T follicular helper cell (primary cell): ENCODE measurements at places on chromosomes 13 and 19.

GRCh38 chr19:46392837-46393236 lies 20.5 kb downstream of the CCDC8 start:
- no peak for DNase-seq

- DNase-seq: no peak
Measured at GRCh38 chr19:48120505-48120904, 9.9 kb upstream of the PLA2G4C start.

- DNase-seq: no peak
Measured at GRCh38 chr13:44854313-44855060, 134.8 kb downstream of the NUFIP1 start.

DNA sequence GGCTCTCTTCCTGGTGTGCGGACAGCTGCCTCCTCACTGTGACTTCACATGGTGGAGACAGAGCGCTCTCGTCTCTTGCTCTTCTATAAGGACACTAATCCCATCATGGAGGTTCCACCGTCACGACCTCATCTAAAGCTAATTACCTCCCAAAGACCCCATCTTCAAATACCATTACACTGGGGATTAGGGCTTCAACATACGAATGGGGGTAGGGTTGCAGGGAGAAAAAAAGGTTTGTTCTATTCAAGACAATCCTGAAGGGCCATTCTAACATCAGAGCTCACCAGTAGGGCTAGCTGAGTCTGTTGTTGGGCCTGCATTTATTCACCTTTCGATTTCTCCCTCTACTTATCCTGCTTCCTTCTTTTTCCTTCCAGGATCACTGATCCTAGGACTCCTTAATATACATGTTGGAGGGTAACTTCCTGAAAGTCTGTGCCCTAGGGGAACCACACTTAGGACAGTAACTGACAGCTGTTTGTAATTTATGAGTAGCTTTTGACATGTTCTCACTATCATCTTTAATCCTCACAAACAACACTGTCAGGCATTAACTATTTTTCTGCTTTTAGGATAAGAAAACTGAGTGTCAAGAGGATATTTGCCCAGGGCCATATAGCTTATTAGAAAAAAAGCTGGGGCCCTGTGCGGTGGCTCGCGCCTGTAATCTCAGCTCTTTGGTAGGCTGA lies 18.8 kb upstream of the GTF2F2 start:
- DNase-seq: no peak

DNA sequence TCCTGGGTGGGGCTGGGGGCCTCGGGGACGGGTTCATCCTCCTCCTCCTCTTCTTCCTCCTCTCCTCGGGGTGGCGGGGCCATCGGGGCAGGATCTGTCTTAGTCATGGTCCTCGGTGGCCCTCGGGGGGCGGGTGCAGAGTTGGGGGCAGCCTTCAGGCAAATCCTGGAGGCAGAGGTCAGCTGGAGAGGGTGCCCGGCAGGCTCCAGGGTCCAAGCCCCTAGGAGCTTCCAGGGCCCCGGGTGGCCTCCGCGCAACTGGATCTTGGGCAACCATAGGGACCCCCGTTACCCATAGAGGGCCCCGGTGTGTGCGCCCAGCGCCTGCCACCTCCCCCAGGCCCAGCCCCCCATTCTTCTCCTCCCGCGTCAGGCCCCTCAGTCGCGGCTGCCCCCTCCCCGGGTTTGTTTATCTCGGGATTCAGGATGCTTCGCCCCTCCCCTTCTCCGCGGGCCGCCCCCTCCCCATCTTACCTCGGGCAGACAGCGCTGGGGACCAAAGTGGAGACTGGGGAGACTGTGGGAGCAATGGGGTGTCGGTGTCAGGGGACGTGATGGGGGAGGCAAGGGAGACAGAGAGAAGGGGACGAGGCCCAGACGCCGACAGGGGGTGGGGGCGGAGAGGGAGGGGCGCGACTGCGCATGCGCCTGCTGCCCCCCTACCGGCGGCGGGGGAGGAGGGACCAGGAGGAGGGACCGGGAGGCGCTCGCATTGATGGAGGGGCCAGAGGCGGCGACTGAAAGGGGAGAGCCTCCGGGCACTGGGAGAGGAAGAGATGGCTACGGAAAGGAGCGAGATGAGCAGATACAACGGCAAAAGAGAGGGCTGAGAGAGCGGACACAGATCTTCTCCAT lies at the start of gene CLIP3:
CLIP3 (minus strand) TSS at position 623 of the 854 bp plus-strand sequence; CDS start at position 107, 516 bp downstream.
- DNase-seq: no peak

DNA sequence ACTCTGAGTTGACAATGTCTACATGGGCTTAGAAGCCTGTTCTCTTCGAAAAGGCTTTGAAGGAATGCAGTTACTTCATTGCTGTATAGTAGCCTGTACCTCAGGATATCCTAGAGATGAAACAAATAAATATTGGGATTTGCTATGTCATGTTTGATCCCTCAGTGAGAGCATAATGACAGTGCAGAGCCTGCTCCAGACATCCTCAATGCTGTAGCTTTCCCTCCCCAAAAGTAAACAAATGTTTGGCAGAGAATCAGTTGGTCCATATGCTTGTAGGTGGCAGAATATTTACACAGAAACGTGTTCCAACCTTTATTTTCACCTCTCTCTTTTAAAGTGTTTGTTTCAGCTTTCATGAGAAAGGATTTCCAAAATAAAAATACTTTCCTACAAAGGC lies 515.3 kb upstream of the SGCG start:
- DNase-seq: no peak

GRCh38 chr13:113161433-113161832 lies 3.0 kb downstream of the PROZ start:
- no peak for DNase-seq

DNA sequence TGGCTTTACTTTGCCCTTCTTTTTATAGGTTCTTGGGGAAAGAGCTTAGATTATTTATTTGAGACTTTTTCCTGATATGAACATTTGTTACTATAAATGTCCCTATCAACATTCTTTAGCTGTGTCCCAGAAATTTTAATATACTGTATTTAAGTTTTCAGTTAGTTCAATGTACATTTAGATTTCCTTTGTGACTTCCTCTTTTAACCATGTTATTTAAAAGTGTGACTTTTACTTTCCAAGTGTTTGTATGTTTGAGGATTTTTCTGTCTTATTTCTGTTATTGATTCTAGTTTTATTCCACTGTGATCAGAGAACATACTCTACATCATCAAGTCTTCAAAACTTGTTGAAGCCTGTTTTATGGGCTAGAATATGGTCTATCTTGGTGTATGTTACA lies 72.7 kb upstream of the SPRY2 start:
- DNase-seq: no peak

GRCh38 chr13:106310291-106310865 lies 225.1 kb downstream of the EFNB2 start:
- DNase-seq: no peak

DNA sequence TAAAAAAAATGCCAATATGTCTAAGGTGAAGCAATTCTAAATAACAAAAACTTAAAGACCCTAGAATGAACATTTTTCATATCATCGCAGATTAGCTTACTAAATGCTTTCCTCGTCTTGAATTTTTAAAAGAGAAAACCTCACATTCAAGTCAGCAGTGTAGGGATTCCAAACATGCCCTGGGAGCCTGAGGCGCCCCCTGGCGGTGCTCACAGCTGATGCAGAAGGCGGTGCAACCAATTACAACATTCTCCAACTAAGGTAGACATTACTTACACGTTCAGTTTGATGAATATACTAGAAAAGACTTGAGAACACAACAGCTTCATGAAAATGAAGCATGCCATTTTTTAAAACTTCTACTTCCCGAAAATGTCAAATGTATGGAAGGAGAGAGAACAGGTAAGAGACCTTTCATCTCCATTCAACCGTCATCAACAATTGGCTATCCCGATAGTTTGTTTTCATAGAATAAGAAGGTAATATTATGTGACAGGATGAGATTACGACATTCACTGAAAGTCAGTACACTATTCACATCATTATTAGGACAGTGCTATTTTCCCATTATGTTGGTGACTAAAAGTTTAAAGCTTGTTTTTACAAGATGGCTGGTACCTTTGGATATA lies 304.4 kb downstream of the DCLK1 start:
- DNase-seq: no peak

DNA sequence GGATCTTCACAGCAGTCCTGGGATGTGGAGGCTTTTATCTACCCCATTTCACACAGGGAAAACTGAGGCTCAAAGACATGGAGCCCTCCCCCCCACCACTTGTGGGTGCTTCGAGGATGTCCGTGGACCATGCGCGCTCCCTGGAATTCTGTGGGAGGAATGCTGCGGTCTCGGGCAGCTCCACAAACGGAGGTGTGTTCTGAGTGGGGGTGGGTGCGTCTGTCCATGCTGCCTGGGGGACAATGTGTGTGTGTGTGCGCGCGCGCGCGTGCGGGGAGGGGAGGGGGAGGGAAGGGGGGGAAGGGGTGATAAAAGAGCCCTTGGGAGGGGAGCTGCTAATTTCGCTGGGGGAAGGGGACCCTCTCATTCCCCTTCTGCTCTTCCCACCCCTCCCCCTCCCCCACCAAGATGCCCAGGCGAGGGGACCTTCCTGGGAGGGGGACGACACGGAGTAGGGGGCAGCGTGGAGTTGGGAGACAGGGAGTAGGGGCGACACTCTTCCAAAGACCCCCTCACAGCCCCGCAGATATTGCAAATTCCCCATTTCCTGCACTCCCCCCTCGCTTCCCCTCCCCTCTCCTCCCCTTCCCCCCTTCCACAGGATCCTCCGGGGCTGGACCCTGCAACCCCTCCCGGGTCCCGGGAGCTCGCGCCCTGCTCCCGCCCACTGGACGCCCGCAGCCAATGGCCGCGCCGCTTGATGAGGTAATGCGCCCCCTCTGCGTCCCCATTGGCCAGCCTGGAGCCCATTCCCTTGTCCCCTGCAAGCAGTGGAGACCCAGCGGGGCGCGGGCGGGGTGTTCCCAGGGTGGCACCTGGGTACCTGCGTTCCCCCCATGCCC lies 18.9 kb upstream of the ZNRF4 start:
- DNase-seq: no peak

- DNase-seq: no peak
Measured at GRCh38 chr13:94261163-94261562, 218.3 kb downstream of the DCT start.
